CD4-positive, CD25-positive, alpha-beta regulatory T cell (primary cell): ENCODE measurements at places on chromosomes 4 and X. TPM values are rescaled to one million over a fixed set of nuclear protein-coding genes. Genes with fewer than 3 reads are reported as not detected.

- H3K4me3 ChIP-seq, result no peak overlapping the region
- H3K27ac ChIP-seq, result no peak overlapping the region
- no peaks in the 10 kb centered on the region for H3K27me3 ChIP-seq
- DNase-seq, result no peak
- peaks cover 37% of the 10 kb centered on the region for H3K36me3 ChIP-seq
Measured at GRCh38 chrX:24173115-24173847, 23.8 kb downstream of the ZFX start.

DNA sequence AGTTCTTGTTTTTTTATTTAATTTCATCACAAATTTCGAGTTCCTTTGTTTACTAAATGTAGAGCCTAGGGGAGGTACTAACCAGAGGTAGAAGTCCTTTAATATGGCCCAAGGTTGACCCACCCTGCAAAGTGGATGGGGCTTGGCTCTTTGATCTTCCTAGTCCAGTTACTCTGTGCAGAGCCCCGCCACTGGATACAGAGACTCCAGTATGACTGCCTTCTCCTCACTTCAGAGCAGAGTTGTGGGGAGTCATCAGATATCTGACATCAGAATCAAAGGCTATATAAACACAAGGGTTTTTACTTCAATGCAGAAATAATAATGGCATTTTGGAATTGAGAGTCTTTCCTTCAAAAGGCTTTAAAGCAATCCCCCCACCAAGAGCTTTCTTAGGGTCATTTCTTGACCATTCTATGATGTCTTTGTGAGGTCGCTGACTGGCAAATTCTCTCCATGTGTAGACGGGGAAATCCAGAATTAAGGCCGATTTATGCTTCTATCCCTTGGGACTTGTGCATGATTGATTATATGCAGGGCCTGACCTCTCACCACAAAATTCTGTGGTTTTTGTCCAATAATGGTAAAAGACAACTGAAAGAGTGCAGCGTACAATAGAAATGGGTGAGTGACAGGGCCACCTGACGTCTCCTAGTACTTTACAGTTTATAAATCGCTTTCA lies 88.3 kb upstream of the CITED1 start:
- no peaks in the 10 kb centered on the region for H3K4me1 ChIP-seq
- no peak for DNase-seq
- H3K27me3 ChIP-seq, result no peaks in the 10 kb centered on the region
- H3K27ac ChIP-seq, result no peak overlapping the region

DNA sequence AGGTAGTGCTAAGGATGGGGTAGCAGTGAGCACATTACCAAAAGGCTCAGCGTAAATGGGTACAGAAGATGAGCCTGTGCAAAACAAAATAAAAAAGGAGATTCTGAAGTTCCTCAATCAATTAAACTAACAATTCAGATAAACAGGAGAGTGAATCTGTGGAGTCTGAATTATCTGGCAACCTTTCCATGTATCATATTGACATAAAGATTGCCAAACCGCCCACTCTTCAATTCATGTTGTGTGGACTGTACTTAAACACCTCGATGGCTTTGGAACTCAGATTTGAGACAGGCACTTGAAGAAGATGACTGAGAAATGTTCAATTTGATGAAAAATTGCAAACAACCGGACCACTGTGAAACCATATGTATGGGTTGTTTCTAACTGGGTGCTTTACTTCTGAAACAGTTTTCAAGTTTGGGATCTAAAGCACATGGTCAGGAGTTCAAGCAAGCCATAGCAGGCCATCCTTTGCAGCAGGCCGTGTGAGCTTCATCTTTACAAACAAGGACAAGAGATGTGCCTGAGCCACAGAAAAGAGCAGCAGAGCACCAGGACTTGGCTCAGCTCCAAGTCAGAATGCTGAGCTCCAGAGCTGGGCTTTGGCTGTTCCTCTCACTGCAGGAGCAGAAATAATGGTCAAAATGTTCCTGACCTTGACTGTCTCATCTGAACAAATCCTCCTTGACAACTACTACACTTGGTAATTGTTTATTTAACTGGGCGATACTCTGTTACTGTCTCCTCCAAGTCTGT lies 108.1 kb downstream of the MGST2 start:
- H3K4me3 ChIP-seq, result no peak overlapping the region
- H3K36me3 ChIP-seq, result no peaks in the 10 kb centered on the region
- no peak overlapping the region for H3K27ac ChIP-seq
- no peaks in the 10 kb centered on the region for H3K4me1 ChIP-seq

GRCh38 chr4:22552812-22553211 lies 36.9 kb upstream of the ADGRA3 start:
- no peak overlapping the region for H3K27ac ChIP-seq
- no peak overlapping the region for H3K4me3 ChIP-seq
- H3K36me3 ChIP-seq, result no peaks in the 10 kb centered on the region
- H3K27me3 ChIP-seq, result no peaks in the 10 kb centered on the region
- no peak for DNase-seq

- no peaks in the 10 kb centered on the region for H3K36me3 ChIP-seq
- no peak for DNase-seq
- no peak overlapping the region for H3K4me3 ChIP-seq
Measured at GRCh38 chr4:151314479-151314878, 10.9 kb downstream of the SH3D19 start.

DNA sequence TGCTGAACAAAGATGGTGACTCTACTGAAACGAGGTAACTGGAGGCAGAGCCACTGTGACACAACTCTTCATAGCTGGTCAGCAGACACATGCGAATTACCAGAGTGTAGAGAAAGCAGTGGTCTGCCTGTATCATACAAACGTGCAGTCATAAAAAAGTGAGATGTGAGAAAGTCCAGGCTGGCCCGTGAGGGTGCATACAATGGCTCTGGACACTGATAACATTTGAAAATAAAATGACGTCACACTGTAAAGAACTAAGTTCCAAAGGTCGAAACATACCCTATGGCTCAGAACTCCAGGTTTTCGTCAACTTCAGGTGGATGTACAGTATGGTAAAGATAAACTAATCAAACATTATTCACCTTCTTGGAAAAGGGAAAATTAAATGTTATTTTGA lies 95.7 kb downstream of the SHISA3 start:
- no peaks in the 10 kb centered on the region for H3K27me3 ChIP-seq
- no peak for DNase-seq
- H3K36me3 ChIP-seq, result peaks cover 12% of the 10 kb centered on the region
- H3K4me3 ChIP-seq, result no peak overlapping the region

DNA sequence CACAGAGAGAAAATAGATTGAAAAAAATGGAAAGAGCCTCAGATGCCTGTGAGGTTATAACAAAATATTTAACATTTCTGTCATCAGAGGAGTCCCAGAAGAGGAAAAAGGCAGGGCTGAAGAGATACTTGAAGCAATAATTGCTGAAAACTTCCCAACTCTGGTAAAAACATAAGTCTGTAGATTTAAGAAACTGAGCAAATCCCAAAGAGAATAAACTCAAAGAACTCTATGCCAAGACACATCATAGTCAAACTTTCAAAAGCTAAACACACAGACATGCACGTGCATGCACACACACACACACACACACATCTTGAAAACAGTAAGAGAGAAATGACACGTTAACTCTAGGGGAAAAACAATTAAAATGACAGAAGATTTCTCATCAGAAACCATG lies 94.1 kb downstream of the SLC16A2 start:
- no peak for DNase-seq
- no peaks in the 10 kb centered on the region for H3K4me1 ChIP-seq
- H3K27ac ChIP-seq, result no peak overlapping the region
- H3K4me3 ChIP-seq, result no peak overlapping the region

The IL2RG gene
- 504 TPM for total RNA-seq

The FBXL5 gene
- 53.3 TPM for total RNA-seq

The IL2 gene
- 1.0 TPM for total RNA-seq

The RTL3 gene
- total RNA-seq, result not detected

The CXorf49 gene
- total RNA-seq, result not detected

The SPOCK3 gene
- total RNA-seq, result not detected
